ENCODE measurements at places on chromosomes 6 and 20.

GRCh38 chr20:59071216-59071615 is 28.6 kb upstream of the PRELID3B start:
- no peak for DNase-seq

- no peak for DNase-seq
Measured at GRCh38 chr20:48724891-48725554, 102.8 kb downstream of the PREX1 start.

DNA sequence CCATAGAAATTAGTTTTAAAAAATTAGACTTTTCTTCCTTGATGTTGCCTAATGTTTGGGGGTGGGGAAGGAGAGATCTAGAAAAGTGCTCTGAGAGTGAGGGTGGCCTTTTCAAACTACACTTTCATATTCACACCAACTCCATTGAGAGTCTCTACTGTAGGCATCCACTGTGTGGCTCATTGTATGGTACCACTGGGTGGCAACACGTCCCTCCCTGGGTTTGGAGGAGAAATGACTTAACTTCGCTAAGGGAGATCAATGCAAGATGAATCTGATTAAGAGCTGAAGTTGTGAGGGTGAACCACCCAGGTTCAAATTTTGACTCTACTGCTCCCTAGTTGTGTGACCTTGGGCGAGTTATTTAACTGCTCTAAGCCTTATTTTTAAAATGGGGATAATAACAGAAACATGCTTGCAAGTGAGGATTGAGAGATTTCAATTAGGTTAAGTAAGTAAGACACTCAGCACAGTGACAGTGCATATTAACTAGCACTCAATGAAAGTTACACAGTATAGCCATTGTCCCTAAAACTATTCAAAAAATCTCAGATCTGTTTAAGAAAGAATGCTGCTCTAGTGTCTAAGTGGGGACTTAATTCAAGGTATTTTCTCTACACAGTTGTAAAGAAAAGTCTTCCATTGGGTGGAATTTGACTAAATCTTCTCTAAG is 193.5 kb upstream of the CNR1 start:
- DNase-seq: no peak

GRCh38 chr6:118674772-118675171 is 23.4 kb upstream of the CEP85L start:
- no peak for DNase-seq

- DNase-seq: no peak
Measured at GRCh38 chr6:100823041-100823440, 58.1 kb downstream of the ASCC3 start.

- DNase-seq: no peak
Measured at GRCh38 chr6:168675375-168675774, 234.4 kb downstream of the SMOC2 start.

DNA sequence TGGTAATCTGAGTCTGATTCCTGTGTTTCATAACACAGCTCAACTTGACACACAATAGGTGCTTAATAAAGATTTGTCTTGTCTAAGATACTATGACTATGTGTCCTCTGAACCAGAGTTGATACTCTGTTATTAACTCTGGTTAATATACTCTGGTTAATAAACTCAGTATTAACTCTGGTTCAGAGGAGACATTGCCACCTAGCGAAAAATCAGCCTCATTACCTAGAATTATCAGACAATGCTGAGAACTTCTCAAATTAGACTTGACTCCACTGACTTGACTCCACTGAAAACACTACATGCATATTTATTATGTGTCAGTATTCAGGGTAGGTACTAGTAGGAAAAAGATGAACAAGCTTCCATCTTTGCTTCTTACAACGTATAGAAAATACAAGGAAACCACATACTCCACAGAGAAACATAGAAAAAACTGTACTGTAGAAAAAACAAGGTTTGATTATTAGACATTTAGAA is 73.9 kb downstream of the AHI1 start:
- no peak for DNase-seq

DNA sequence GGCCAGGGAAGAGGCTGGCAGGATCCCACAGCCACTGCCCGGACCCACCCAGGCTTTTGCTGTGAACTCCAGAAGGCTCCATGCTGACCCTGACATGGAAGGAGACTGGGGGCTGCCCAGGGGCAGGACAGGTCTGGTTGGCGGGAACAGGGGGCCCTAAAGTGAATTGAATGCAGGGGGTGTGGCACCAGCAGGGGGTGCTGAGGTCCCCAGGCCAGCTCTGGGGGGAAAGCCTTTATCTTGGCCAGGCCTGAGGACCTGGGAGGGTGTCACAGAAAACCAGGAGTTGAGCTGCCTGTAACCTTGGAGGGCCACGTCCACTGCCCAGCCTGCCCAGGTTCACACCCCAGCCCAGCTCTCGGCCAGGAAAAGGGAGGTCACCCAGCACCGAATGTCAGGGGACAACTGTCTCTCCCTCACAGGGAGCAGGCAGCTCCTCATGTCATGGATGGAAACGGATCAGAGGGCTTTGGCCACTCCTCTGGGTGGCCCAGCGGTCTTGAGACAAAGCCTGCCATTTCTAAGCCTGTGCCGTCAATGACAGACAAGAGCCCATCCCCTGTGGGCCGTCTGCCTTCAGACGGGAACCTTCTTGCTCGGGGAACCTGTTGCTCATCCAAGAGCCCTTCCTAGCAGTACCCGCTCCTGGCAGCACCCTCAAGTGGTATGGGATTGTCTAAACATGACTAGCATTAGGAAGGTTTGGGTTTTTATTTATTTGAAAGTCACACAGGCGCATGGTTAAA is 2.9 kb upstream of the YTHDF1 start:
- no peak for DNase-seq

- no peak for DNase-seq
Measured at GRCh38 chr6:1376653-1377052, 12.7 kb upstream of the FOXF2 start.

DNA sequence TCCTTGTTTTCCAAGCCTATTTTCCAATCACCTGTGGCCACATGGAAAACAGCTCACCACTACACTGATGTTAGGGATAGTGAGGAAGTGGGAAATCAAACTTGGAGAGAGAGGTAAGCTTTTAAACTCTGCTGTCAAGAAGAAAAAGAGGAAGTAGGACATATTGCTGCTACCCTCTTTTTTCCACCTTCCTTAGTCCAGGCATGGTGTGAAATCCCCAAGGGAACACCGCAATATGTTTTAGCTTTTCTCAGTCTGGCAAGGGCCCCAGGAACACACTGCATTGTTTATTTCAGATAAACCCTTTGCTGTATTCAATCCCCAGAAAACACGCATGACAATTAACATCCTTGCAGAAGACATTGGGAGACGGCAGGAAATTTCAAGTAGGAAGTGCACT is 61.3 kb downstream of the HS3ST5 start:
- DNase-seq: no peak

DNA sequence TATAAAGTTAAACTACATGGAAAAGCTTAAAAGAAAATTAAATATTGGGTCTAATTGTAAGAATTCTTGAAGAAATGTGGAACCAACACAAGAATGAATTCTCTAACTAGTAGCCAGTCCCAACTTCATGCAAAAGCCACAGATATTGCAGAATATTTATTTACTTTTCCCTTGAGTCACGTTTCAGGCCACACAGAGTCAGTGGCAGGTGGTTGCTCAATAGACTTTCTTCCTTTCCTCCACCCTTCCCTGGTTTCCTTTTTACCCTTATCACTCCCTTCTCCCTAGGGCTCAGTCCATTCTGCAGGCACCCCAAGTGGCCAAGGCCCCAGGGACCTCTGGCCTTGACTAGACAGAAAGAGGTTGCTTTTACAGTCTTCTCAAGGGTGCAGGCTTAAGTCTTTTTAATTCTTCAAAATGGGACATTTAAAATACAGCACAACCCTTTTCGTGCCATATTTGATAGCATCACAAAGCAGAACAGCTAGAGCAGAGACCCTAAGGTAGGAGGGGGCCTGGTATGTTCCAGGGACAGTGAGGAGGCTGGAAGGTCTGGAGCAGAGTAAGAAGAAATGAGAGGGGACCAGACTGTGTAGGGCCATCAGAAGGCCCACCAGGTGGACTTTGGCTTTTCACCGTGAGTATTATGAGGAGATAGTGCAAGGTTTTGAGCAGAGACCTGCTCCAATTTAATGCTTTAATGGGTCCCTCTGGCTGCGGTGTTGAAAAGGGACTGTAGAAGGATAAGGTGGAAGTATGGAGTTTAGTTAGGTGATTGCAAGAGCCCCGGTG is 65.0 kb downstream of the HDDC2 start:
- no peak for DNase-seq

DNA sequence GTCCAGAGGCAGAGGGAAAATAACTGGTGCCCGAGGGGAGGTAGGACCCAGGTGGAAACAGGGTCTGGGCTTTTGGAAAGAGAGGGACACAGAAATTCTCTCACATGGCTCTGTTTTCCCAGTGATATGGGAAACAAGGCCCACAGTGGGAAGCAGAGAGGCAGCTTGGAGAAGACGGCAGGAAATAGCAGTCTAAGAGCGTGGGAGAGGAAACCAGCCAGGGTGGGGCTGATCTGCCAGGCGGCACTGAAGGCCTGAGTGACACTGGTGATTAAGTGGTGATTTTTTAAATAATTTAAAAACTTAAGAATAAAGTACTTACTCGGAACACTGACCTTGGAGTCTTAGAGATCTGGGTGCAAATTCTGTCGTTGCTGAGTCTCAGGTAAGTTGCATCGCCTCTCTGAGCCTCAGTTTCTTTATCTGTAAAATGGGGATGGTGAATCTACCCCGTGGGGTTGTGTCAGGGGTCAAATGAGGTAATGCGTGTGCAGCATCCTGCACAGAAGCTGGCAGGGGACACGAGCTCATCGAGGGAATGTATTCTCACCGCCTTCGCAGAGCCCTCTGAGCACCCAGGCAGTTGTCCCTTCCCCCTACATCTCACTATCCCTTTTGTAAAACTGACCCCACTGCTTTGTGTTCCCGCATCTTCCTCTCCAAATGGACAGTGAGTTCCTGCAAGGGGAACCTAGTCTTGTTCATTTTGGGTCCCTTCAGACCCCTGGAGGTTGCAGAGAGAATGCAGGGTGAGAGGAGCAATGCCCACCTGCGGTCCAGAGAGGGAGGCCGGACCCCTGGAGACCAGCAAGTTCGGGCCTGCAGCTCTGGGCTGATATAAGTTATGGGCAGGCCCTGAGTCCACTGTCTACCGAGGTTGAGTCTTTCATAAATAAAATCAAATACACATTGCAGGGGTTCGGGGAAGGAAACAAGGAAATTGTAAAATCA is 228.6 kb upstream of the PMEPA1 start:
- no peak for DNase-seq

GRCh38 chr6:109478841-109479624 is 4.0 kb downstream of the ZBTB24 start:
- DNase-seq: no peak

GRCh38 chr6:1820165-1820564 is 210.4 kb downstream of the FOXC1 start:
- DNase-seq: no peak

- peak; percentile 18 for DNase-seq
Measured at GRCh38 chr20:36969478-36970186, 18.1 kb upstream of the SAMHD1 start.

DNA sequence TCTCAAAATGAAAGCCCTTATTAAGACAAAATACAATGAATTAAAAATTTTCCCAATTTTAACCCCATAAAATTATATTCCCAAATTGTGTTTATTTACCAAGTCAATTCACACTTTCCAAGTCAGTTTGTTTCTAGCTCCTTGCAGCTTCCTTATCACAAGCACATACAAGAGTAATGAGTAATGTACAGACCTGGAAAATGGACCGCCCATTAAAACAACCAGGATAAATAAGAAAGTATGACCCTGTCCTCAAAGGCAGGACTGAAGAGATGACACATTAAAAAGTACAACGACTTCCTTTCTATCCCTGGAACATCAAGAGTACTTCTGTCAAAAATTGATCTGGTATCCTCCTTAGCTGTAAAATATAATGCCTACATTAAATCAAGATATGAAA is 47.1 kb upstream of the TMX4 start:
- DNase-seq: no peak

DNA sequence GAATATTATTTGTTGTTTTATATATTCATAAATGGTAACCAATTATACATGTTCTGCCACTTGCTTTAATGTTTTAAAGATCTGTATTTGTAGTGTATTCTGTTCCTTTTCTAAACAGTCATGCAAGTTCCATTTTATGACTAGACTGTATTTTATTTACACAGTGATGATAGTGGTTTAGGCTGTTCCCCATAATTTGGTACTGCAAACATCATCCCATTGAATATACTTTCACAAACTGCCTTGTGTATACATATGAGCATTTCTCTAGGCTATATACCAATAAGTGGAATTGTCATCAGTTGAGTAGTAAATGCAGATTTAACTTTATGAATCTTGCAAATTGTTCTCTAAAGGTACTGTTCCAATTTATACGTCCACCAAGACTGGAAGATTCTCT is 738.0 kb downstream of the EPHA7 start:
- no peak for DNase-seq

DNA sequence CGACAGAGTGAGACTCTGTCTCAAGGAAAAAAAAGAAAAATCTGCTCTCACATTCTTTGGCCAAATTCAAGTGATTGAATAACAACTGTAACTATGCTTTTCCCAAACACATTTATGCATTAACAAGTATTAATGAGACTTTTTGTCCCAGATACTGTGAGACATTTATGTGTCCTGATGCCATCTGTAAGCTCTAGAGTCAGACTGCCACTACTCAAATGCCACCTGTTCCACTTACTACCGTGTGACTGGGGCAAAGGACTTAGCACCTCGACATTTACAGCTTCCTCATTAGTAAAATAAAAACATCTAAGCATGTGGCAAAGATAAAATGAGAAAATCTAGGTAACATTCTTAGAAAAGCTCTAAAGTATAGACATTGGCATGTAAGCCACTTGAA is 178.1 kb upstream of the MARCKS start:
- DNase-seq: no peak

- no peak for DNase-seq
Measured at GRCh38 chr20:1302685-1303541, 26.0 kb downstream of the SDCBP2 start.

- no peak for DNase-seq
Measured at GRCh38 chr20:45924391-45925261, 9.9 kb upstream of the PCIF1 start.

DNA sequence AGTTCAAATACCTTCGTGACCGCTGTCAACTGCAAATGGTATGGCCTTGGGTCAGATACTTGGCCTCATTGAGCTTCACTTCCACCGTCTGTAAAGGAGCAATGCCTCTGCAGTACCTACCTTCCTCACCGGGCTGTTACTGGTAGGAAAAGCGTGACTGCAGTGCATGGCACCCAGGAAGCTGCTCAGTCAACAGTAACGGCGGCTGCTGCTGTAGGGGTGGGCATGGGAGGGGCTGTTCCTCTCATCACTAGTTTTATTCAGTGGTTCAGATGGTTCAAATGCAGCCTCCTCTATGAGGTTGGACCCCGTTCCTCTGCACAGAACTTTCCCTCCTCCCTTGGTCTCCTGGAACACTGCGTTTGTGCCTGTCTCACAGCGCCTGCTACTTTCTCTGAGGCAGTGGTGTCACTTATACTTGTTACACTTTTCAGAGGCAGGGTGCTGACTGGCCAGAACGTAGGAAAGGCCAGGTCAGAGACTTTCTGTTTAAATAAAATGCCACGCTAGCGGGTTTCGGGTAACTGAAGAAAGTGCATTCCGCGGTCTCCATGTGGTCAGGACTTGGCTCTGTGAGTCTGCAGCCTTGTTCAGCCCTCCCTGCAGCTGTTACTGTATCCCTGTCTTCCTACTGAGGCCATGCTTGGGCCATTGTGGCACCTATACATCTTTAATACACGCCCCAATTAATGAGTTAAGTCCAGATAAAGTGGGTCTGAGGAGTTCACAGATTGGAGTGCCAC is 279.6 kb downstream of the NRN1 start:
- DNase-seq: no peak

- DNase-seq: no peak
Measured at GRCh38 chr6:158991017-158991723, 8.8 kb downstream of the RSPH3 start.

GRCh38 chr6:163048345-163048744 is 320.6 kb downstream of the PACRG start:
- DNase-seq: no peak
